MCF 10A (cell line): ENCODE measurements at places on chromosomes 7 and 10. TPM values are rescaled to one million over a fixed set of nuclear protein-coding genes. Genes with fewer than 3 reads are reported as not detected.

NUB1 gene
- 53.3 and 59.6 TPM in 2 replicates for total RNA-seq

TMEM168 gene
- 29.5 and 32.5 TPM in 2 replicates for total RNA-seq

NXPH1 gene
- not detected in 2 replicates for total RNA-seq

DNAJC12 gene
- total RNA-seq, result 9.5 and 13.8 TPM in 2 replicates

GRID2IP gene
- total RNA-seq, result not detected in 2 replicates

LRMDA gene
- total RNA-seq, result not detected in 2 replicates

ZC3HAV1 gene
- total RNA-seq, result 14.2 and 25.7 TPM in 2 replicates

TCAF2 gene
- total RNA-seq, result 0.49 and 0.70 TPM in 2 replicates
